ENCODE measurements at places on chromosomes 6 and 20. TPM values are rescaled to one million over a fixed set of nuclear protein-coding genes. Genes with fewer than 3 reads are reported as not detected.

DNA sequence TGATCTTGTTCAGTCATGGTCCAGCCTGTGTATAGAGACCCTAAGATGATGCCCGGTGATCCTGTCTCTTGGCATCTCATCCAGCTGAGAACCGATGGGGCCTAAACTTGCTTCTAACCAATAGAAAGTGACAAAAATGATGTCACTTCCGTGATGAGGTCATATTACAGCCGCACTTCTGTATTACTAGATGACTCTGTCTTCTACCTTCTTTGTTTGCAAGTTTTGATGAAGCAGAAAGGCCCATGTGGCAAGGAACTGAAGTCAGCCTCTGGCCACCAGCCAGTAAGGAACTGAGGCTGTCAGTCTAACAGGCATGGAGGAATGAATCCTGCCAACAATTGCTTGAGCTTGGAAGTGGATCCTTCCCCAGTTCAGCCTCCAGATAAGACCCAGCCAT lies 32.8 kb upstream of the HLA-C start:
- no peak for DNase-seq

DNA sequence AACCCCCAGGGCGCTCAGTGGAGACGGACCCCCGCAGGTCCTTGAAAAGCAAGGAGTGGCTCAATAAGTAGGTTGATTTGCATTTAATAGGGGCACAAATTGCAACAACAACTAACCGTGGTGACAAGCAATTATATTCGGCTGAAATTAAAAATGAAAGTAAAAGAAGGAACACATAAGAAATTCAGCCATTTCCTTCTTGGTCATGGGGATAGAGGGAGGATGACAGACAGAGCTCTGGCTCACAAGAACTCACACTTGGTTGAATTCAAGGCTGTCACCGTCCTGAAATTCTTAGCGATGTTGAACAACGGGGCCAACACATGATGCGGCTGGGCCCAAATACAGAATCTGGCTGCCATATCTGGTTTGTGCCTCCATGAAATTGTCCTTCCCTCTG lies 129.0 kb downstream of the EDN3 start:
- no peak for DNase-seq

DNA sequence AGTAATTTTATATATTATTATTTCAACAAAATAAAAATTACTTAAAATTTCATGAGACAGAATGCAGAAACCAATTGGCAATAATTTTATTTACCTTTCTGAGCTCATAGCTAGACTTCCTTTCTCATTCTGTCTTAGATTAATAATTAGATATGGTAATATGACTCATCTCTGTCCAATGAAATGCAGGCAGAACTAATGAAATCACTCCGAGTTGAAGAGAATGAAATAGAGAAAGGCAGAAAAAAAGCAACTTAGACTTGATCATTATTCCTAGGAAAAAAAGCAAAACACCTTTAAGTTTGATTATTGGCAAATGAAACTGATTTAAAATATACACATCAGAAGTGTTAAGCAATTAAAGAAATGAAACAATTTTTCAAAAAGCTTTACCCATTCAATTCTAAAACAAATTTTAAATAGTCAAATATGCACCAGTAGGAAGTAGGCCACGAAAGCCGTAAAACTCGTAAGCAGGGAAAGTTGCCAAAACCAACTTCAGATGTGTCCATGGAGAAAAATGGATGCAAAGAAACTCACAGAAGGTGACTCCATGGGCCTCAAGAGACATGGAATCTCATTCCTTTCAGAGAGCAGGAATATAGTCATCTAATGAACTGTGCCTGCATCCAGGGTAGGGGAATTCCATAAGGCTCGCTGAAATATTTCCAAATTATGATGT lies 293.8 kb upstream of the RGS17 start:
- DNase-seq = no peak

DNA sequence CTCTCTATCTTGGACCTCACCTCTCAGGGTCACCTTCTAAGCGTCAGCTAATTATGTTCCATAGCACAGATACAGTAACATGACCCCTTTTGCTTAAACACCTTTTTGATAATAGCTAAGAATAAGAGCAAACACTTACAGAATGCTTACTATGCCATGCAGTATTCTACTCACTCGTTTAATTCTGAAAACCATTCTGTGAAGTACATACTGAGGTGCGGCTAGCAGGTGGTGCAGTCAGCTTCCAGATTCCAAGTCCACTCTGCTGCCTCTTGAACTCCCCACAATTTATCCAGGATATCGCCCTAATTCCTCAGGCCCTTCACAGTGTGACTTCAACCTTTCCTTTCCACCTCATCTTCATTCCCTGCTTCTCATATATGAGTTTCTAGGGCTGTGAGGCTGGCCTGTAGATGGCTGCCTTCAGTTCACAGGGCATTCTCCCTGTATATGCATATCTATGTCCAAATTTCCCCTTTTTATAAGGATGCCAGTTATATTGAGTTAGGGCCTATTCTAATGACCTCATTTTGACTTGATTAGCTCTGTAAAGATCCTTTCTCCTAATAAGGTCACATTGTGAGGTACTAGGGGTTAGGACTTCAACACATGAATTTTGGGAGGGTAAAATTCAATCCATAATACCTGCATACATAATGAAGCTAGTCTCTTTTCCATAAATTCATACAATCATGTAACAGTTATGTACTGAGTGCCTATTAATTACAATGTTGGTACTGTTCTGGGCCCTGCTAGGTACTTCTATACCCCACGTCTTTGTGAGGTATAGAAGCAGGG lies 130.1 kb downstream of the PDSS2 start:
- DNase-seq = no peak

PNLDC1 gene
- total RNA-seq = not detected

PRPF6 gene
- 47.5 TPM for total RNA-seq

GRCh38 chr20:41057999-41058673 lies 29.5 kb downstream of the TOP1 start:
- DNase-seq = no peak

DNA sequence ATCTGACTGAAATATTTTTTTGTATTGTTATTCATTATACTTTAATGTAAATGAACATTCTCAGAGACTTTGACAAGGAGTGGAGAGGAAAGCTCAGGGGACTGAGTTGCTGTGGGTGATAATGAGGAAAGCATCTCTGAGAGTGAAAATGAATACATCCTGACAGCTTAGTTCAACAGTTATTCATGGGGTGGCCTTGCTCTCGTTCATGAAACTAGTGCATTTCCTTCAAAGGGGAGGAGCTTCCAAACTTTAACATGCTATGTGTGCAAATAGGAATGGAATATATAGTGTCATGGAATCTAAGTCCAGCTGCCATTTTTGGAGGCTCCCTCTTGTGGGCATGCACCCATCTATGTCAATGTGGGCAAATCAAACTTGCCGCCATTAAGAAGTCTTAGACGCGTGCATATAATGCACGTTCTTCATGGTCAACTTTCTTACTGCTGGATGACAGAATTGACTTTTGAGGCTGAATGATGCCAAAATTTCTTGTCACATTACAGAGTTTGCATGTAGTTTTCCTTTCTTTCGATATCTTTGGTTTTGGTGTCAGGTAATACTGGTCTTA lies 124.3 kb upstream of the TMEM170B start:
- no peak for DNase-seq

HDDC2 gene
- total RNA-seq = 88.8 TPM

GRCh38 chr6:168124921-168125320 lies 45.9 kb upstream of the FRMD1 start:
- DNase-seq = no peak

FLRT3 gene
- total RNA-seq = 0.22 TPM

CLVS2 gene
- not detected for total RNA-seq

ELOVL4 gene
- total RNA-seq = 0.35 TPM

- DNase-seq = no peak
Observed at GRCh38 chr6:98041921-98042320, 758.9 kb upstream of the MMS22L start.

DNA sequence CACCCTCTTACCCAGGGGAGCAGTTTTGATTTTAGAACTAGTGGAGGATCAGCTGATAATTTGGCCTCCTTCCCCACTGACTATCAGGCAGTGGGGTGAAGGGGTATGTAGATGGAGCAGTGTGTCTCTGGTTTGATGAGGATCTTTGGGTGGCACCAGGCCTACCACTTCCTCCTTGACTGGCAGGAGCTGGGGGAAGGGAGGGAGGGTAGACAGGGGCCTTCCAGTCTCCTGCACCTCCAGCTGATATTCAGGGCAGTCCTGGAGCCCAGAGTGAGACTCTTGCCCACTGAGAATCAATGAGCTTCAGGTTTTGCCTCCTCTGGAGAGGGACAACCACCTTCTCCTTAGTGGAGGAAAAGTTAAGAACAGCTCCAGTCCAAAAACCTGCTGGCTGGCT lies 3.2 kb downstream of the DEF6 start:
- peak; percentile 67 for DNase-seq

GRCh38 chr20:47985092-47985850 lies 200.0 kb upstream of the SULF2 start:
- no peak for DNase-seq

- no peak for DNase-seq
Observed at GRCh38 chr6:12335717-12336116, 45.6 kb downstream of the EDN1 start.

HLA-DRB1 gene
- 27.6 TPM for total RNA-seq

DNA sequence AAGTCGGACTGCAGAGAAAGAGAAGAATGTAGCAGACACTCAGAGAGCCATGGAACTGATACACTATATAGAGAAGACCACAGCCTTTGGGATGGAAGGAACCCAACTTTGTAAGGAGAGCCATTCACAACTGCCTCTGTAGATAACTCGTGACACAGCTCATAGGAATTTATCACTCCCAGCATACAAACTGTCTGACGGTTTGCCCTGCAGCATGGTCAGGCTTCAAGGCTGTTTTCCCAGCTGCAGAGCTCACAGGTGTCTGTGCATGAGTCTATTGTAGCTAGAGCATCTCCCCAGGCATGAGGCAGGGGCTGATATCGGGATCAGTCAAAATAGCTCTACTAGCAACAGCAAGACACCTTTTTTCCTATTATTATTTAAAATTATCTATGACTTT lies 130.5 kb upstream of the DTNBP1 start:
- no peak for DNase-seq

GRCh38 chr6:149608381-149608982 lies 40.0 kb downstream of the KATNA1 start:
- DNase-seq = no peak

- DNase-seq = no peak
Observed at GRCh38 chr6:37860226-37860839, 40.8 kb downstream of the ZFAND3 start.

- no peak for DNase-seq
Observed at GRCh38 chr6:115613488-115613887, 447.2 kb downstream of the FRK start.

GRCh38 chr6:154932515-154933027 lies 62.5 kb upstream of the TIAM2 start:
- DNase-seq = no peak

DNA sequence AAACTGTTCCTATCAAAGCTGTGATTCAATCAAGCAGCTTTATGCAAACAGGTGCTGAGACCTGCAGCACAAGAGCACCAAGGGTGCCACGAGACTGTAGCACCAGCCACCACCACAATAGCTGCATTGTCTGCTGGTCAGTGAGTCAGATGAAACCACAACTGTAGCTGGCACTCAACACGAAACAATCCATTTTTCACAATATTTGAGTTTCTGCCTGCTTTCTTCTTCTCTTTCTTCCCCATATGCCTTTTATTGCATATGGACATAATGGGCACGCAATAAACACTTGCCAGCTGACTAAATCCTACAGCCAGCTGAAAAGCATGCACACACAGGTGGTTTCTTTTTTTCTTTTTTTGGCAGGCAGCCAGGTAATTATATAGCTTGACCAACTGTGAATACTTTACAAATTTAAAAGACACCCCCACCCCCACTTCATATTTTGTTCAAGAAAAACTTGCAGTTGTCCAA lies 16.6 kb downstream of the SLC2A12 start:
- no peak for DNase-seq

DNA sequence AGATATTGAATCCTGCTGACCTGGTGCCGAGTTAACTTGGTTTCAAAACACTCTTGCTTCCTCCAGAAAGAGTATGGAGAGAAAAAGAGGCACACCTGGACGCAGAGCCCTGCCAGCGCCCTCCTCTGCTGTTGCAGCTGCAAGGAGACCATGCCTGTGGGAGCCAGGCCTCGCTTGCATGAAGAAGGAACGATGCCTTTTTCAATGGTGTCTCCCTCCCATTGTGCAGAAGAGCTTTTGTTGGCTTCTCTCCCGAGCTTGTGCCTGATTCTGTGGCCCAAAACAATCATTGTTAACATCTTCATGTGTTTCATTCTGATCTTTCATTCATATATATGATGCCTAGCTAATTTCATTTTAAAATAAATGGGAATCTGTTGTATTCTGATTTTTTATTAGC lies 98.1 kb downstream of the FAM120B start:
- no peak for DNase-seq

- DNase-seq = no peak
Observed at GRCh38 chr20:15240801-15241200, 903.4 kb upstream of the FLRT3 start.

DNA sequence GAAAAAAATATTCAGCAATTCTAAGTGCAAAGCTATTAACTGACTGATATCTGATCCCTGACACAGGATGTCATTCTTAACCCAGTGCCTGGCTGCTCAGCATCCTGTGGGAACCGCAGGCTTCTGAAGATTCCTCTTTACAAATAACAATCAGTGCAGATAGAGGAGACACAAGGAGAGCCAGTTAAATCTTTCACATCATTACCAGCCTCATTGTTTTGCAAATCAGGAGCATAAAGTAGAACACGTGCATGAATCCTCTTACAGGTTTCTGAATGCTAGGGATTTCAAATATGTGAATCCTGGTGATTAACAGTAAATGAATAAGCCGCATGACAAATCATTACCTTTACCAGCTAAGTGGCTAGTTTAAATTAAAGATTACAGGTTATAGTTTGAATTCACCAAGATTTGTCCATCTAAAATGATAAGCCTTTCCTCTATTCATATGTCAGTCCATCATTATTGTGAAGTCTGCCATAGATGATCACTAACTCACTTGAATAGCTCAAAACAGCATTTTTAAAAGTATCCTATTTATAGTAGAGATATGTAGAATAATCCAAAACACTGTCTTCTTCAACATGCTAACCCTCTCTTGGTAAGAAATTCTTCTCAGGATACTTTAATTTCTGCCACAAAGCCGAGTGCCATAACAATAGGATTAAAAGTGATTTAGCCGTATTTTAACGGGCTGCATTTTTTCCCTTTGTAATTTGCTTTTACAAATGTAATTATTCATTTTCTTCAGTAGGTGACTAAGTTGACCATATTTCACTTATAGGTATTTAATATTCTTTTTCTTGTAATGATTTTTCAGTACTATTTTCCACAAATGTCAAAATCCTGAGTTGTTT lies 367.3 kb upstream of the EPHA7 start:
- no peak for DNase-seq

GRCh38 chr6:37580176-37580955 lies 80.7 kb upstream of the CCDC167 start:
- DNase-seq = no peak

DNA sequence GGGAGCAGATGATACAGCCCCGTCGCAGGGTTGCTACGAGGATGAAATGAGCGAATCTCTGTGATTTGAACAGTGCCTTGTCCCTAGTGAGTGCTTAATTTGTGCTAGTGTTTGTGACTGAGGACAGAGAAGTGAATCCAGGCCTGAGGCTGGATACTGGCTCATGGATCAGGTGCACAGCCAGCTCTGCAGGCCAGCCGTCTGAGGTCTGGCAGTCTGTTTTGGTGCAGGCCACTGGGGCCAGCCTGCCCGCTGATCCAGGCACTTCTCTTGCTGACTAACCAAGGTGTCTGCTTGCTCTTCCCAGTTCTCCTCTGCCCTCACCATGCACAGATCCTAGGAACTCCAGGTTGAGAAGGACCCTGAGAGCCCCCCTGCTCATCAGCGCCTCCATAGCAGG lies 181.0 kb downstream of the LRFN2 start:
- no peak for DNase-seq

GRCh38 chr20:62288535-62289105 lies 14.2 kb upstream of the ADRM1 start:
- no peak for DNase-seq

DDX39B gene
- total RNA-seq = 201 TPM

EPPIN gene
- not detected for total RNA-seq

KHDRBS2 gene
- 0.16 TPM for total RNA-seq
